Skeletal muscle cell (primary cell): ENCODE measurements at places on chromosomes 1 and 21.

- DNase-seq, result no peak
These were observed 13.4 kb upstream of the MX2 start for GRCh38 chr21:41348434-41348833.

DNA sequence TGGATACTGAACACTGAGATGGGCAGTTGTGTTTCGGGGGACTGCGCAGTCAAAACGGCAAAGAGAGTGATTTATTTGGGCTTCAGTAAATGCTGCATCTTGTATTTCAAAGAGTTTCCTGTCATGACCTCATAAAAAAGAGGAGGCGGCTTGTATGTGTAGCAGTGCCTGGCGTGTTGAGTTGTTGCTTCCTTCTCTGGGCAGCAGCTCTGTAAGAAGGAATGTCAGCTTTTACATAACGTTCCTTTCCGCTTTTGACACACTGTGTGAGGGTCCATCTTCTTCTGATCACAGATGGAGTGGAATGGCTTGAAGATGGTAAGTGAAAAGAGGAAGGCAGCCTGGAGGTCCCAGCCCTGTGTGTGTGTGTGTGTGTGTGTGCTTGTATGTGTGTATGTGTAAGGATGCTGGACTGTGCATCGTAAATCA, 941 bp downstream of the ELAVL4 start:
- DNase-seq, result no peak

DNA sequence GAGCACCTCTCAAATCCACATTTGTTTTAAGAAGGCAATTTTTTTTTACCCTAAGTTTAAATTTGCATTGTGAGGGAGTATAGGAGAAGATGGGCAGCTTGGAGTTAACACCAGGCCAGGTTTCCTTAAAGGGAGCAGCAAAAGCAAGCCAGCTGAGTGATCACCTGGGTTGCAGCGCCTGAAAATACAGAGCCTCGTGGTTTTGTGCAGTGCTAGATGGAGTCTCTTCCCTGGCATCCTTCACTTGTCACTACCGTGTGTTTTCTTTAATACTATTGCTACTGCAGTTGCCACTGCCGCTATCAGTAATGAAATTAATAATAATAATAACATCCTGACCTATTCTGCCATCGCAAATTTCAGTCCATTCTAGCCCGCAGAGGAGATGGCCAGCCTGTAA, 35.2 kb upstream of the VAV3 start:
- no peak for DNase-seq

DNA sequence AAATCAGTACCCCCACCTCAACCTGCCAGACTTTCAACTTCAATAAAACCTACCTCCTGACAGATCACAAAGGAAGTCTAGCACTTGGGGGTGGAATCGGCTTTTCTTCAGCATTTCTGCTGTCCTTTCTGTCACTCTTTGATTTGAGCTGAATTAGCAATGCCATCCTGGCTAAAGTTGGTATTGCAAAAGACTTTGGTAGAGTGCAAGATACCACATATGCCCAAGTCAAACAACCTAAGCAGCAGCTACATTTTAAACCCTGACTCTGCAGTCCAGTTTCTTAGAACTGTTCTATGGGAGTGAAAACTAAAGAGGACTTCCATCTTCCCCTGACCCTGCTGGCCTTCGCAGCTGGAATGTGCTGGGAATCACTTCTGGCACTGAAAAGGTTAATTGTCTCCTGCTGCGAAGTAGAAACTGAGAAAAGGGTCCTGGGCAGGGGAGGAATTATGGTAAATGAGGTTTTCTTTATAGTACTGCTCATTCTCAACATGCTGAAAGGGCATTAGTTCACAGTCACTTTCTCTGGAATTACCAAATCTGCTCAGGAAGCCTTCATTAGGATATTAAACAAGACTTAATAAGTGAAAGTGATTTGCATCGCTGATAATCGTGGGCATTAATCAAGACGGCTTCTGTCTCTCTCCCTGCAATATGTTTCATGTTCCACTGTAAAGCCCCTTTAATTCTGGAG, 126.2 kb upstream of the SMYD2 start:
- DNase-seq, result no peak

GRCh38 chr1:234927971-234928640, 200.5 kb downstream of the TOMM20 start:
- DNase-seq, result no peak

GRCh38 chr1:116259663-116260062, 113.4 kb upstream of the ATP1A1 start:
- DNase-seq, result no peak

DNA sequence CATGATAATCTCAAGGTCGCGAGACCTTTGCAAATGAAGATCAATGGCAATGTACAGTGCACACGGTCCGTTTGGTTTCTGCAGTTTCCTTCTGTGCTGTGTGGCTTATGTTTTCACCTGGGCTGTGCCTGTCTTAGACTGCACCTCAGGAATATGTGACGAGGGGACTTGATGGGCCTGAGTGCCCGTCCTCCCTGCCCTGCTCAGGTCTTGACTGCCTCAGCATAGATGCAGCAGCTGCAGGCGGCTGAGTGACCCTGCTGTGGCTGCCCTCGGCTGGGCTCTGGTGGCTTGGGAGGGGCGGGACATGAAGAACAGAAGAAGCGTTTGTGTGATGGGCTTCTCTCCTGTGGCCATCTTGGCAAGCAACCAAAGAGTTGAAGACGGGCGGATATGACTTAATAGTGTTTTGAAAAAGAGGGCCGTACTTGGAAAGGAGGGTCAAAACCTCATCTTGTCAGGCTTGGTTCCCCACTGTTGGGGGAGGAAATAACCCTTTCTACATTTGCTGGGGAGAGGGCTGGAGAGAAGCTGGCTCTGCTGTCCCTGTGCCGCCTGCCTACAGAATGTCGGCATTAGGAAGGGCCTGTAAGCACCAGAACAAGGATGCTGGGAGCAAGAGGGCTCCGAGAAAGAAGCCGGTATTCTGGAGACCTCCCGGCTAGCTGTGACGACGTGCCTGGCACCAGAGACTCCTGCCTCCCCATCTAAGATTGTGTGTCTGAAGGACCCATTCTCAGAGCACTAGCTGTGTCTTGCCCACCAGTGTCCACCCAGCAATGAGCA, 7.1 kb downstream of the MYBPHL start:
- peak; percentile 73 for DNase-seq

DNA sequence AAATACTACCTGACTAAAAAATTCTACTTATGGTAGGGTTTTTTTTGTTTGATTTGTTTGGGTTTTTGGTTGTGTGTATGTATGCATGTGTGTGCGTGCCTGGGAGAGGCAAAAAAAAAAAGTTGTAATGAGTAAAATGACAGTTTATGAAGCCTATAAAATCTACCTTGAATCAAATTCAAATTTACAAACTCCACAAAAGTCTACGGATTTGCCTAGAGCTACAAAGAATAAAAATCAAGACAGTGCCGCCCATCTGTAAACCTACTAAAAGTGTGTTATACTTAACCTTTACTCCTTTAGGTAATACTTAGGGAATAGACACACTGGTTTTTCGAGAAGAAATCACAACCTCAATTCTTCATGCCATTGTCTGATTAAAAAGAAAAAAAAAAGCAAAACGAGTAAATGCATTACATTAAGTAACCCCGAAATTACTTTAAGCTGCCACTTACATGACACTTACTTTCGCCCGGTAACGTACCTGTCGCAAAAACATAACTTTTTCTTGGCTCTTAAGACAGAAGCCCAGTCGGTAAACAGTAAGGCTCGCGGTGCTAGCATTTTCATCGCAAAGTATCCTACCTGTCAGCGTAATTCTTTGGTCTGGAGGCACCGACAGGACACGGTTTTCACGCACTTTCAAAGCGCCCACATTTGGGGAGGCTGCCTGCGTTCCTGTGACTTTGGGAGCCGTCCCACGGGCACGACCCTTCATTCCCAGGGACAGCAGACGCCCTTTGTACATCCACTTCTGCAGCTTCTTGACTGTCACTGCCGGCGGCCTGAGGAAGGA, 951 bp downstream of the SYDE2 start:
- DNase-seq, result no peak

DNA sequence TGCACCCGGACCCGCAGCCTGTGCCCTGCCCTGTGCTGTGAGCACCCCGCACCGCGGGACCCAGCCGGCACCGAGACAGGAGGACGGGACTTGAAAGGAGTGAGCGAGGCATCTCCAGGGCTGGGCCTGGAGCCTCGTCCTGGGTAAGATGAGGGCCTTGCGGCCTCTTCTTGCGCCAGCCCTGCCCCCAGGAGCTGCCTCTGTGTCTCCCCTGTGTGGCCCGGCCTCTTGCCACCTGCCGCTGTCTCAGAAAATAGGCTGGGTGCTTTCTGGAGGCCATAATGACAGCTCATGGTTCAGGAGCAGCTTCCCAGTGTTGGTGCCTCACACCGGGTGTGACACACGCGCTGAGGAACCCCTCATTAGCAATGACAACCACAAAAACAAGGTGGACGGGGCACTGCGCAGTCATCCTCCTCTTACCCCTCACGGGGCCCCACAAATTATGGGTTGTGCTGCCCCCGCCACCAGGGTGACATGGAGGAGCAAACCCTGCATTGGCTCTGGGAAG, 161.5 kb upstream of the C1orf174 start:
- DNase-seq, result no peak

DNA sequence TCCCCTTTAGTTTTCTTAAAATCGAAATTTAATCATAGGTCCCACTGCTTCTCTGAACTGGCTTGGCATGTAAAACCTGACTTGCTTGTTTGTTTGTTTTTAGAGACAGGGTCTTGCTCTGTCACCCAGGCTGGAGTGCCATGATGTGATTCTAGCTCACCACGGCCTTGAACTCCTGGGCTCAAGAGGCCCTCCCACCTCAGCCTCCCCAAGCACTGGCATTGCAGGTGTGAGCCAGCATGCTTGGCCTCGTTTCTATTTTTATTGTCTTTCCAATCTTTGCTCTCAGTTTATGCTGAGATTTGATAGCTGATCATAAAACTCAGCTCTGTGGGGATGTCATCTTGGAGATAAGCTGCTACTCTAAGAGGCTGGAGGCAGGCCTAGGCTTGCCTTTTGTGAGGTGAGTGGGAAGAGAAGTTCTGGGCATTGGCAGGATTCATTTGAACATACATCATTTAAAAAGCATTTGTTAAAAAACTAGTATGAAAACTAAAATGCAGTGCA, 51.5 kb upstream of the GCLM start:
- DNase-seq, result no peak

- DNase-seq, result no peak
These were observed 96.3 kb downstream of the PLPP3 start for GRCh38 chr1:56483104-56483503.

DNA sequence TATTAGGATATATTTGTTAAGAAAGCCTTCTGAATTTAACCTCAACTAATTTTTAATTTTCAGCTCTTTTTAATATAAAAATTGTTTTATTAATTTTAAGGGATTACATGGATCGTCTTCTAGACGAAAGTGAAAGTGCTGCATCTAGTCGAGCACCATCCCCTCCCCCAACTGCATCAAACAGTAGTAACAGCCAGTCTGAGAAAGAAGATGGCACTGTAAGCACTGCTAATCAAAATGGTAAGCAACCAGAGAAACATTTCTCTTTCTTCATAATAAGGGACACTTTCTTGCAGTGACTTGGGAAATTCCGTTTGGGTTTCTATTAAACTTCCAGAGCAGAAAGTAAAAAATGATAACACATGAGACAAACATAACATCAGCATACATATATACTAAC, 56.9 kb downstream of the MIER1 start:
- DNase-seq, result no peak

- DNase-seq, result no peak
These were observed 51.1 kb downstream of the MORN1 start for GRCh38 chr1:2340086-2340917.

GRCh38 chr1:194341587-194341986, 1155.2 kb upstream of the B3GALT2 start:
- DNase-seq, result no peak

DNA sequence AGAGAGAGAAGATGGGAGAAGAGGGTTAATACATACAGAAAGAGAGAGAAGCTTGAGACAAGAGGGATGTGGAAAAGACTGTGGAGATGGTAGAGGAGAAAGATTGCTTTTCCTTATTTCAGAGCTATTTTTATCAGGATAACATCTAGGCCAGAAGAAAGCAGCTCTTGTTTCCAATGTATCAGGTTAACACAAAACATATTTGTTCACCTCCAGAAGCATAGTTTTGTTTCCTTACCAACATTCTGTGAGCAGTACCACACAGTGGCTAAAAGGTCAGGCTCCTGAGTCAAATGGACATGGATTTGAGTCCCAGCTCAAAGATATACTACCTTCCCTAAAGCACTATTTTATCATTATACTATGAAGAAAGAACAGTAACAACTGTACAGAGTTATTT, 185.5 kb downstream of the DUSP10 start:
- DNase-seq, result no peak

DNA sequence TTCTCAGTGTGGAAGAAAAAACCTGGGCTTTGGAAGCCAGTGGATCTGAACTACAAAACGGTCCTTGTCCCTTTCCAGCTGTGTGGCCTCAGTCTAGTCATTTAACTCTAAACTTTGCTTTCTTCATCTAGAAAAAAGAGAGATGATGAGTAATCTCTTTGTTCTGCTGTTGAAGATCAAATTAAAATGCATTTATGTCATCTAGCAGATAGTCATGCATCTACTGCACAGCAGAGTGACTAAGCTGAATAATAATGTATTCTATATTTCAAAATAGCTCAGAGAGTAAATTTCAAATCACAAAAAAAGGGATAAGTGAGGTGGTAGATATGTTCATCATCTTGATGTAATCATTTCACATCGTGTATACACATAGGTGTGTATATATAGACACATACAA, 473.2 kb downstream of the DSCAM start:
- DNase-seq, result no peak
